B cell (primary cell): ENCODE measurements at places on chromosomes 12 and 14. TPM values are rescaled to one million over a fixed set of nuclear protein-coding genes. Genes with fewer than 3 reads are reported as not detected.

GRCh38 chr12:39413836-39414771 lies 28.8 kb downstream of the KIF21A start:
- no peak for DNase-seq

DNA sequence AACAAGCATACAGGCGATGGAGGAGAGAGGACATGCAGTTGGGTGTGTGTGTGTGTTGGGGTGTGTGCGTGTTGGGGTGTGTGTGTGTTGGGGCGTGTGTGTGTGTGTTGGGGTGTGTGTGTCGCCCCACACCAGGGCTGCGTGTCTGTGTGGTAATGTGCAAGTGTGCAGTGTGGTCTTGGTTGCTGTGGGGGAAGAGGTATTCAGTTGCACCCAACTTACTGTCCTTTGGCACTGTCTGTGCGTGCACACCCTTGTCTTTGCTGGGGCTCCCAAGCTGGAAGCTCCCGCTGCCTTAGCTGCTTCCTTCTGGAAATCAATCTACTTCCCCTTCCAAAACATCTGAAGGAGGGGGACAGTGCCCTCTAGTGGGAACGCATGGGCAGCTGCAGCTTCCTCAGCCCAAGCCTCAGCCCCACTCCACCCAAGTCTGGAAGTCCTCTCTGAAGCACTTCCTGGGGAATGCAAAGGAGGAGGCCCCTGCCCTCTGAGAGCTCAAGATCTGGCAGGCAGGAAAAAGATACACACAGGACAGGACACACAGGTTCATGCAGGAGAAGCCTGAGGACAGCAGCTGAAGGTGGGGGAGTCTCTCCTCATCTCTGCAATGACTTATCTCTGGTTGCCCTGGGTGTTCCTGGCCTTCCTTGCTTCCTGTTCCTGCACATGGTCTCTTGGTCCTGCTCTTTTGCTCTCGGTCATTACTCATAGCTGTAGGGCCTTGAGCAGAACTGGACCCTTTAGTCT lies 13.1 kb downstream of the ASIC1 start:
- DNase-seq, result peak; percentile 80

DNA sequence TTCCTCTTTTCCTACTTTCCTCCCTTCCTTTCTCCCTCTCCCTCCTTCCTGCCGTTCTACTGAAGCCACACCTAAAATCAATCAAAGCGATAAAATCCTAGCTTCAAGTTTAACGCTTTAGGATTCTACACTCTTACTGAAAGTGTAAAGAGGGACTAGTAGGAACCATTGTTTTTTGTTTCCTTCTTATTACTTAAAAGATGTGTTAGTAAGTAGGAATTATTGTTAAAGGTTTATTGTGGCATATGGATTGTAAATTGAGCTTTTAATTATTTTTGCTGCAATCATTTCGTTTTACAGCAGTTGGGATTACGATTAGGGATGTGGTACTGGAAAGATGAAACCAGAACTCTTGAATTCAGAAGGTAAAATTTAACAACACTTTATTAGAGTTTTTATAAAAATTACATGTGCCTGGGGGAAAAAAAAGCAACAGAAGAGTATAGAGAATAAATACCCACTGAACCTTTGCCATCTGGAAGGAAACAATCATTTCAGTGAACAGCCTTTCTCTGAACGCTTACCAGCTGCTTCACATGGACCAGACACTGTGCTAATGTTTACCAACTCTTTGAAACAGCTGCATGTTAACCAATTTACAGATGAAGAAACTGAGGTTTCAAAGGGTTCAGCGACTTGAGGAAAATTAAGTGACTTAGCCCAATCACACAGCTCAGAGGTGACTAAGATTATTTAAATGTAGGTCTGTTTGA lies 1.0 kb downstream of the PPP1R36 start:
- DNase-seq, result no peak

DNA sequence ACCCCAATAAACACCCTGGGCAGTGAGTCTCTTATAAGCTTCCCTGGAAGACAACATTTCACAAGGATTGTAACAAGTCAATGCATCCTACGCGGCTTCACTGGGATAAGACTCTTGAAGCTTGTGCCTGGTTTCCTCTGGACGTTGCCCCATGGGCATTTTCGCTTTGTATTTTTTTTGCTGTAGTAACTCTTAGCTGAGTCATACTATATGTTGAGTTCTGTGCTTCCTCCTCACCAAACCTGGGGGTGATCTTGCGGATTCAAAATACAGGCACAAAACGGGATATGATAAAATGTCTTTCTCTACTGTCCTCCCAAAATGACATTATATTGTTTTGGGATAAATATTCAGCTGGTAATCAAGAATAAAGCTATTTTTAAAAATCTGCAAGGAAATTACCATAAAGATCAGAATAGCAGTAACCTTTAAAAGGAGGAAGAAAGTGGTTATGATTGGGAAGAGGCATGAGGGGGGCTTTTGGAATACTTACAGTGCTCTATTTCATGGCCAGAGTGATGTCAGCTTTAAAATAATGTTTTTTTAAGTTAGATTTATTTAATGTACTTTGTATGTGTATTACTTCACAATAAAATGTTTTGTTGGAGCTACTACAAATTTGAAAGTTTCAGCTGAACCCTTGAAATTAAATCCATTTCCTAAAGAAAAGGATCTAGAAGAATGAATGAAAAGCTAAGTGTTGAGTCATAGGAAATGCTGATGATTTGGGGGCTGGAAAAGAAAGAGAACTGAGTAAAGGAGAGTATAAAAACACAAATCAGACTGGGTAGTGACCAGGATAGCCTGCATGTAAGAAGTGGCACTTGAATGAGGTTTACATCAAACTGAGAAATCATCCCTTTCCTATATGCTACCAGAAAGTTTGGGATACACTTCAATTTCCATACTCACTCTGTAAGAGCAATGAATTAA lies 14.7 kb downstream of the BTBD7 start:
- no peak for DNase-seq

Gene PIANP
- total RNA-seq, result 0.51 and 0.54 TPM in 2 replicates

GRCh38 chr14:99118046-99118721 lies 153.8 kb downstream of the BCL11B start:
- no peak for DNase-seq

Gene TAS2R46
- total RNA-seq, result 2.1 and 2.6 TPM in 2 replicates

GRCh38 chr14:103107941-103108748 lies 13.6 kb downstream of the EXOC3L4 start:
- no peak for DNase-seq

DNA sequence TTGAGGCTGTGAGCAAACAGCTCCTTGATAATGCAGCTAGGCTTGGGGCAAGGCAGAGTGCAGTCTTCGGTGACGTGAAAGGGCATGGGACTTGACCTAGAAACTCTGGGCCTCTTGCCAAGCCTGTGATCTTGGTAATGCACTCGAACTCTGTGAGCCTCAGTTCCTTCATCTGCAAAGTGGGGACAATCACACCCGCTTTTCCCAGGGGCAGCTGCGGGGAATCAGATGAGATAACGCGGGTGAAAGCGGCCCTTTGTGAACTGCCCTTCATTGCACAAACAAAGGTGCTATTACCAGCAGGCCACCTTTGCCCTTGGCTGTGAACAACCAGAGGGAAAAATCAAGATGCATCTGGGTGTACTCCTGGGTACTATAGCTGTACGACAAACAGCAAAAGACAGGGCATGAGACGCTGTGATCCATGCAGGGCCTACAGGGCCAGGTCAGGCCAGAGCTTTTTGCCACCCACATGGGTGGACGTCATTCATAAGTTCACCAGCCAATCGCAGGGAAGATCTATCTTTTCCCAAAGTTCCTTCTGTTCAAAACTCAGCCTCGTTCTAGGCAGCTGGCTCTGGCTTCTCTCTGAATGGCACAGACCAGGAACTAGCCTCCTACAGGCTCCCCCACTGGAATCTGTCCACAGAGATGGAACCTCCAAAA lies 3.2 kb downstream of the MSI1 start:
- no peak for DNase-seq

- DNase-seq, result peak; percentile 84
Observed at GRCh38 chr14:92507174-92507768, 6.3 kb upstream of the RIN3 start.

- DNase-seq, result no peak
Observed at GRCh38 chr12:77122661-77123060, 57.3 kb upstream of the E2F7 start.

DNA sequence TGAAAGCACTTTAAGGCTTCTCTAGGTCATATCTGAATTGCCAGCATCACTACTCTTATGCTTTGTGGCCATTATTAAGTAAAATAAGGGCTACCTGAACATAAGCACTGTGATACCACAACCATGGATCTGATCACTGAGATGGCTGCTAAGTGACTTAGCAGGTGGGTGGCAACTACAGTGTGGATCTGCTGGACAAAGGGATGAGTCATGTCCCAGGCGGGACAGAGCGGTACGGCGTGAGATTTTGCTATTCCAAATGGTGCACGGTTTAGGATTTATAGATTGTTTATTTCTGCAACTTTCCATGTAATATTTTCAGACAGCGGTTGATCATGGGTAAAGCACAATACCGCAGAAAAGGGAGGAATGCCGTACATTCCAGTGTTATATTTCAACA lies 39.4 kb downstream of the MLXIP start:
- no peak for DNase-seq

DNA sequence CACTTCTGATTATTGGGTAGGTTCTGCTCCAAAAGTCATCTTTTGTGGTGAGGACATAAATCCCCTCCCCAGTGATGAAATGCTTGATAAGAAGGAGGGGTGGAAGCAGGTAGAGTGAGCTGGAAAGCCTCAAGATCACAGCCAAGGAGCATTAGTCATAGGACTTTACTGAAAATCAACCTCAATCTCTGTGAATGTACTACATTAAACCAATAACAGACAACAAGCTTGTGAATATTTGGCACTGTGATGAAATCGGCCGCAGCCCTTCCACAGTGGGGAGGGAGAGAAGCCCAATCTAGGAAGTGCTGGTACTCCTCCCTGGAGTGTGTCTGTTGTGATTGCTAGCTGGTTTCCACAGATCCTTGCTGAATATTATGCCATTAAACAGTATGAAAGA lies 41.2 kb upstream of the PTCSC3 start:
- no peak for DNase-seq

DNA sequence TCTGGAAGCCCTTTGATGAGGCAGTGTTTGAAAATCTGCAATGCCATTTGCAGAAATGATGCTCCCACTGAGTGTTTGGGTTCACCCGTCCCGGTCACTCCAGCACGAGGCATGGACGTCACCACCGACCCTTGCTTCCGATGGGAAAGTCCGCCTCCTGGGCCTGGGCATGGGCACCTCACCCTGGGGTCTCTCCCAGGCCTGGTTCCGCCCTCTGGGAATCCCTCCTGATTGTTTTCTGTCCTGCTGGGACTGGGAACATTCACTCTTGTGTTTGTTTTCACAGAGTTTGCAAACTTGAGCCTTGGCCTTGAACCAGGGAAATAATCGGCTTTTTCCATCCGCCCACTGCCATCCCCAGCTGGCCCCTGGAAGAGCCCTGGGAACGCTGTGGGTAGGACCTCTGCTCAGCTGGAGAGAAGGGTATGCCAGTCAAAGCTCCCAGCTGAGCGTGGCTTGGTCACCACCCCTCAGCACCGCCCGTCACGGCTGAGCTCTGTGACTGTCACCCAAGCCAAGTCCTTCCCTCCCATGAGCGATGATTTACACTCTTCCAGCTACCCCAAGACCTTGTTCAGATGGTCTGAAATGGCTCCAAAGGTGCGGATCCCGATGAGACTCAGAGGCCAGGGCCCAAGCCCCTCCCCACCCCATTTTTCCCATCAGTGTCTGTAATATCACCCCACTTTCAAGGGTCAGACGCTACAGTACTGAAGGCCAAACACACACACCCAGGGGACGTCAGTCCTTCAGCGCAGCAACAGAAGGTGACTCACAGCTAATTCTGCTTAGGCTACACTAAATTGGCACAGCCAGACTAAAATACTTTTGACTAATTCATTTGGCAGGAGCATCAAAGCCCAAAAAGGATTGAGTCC lies 34.1 kb upstream of the FZD10 start:
- DNase-seq, result no peak

- no peak for DNase-seq
Observed at GRCh38 chr12:70809887-70810286, 110.7 kb downstream of the PTPRR start.
